ENCODE measurements at places on chromosomes 12 and 14.

GRCh38 chr14:95291859-95292542 is 27.7 kb downstream of the CLMN start:
- DNase-seq: no peak

GRCh38 chr12:101552277-101552676 is 42.5 kb upstream of the MYBPC1 start:
- no peak for DNase-seq

GRCh38 chr12:93689076-93689834 is 12.1 kb downstream of the CRADD start:
- no peak for DNase-seq

GRCh38 chr12:1716215-1716862 is 25.5 kb downstream of the ADIPOR2 start:
- DNase-seq: no peak

DNA sequence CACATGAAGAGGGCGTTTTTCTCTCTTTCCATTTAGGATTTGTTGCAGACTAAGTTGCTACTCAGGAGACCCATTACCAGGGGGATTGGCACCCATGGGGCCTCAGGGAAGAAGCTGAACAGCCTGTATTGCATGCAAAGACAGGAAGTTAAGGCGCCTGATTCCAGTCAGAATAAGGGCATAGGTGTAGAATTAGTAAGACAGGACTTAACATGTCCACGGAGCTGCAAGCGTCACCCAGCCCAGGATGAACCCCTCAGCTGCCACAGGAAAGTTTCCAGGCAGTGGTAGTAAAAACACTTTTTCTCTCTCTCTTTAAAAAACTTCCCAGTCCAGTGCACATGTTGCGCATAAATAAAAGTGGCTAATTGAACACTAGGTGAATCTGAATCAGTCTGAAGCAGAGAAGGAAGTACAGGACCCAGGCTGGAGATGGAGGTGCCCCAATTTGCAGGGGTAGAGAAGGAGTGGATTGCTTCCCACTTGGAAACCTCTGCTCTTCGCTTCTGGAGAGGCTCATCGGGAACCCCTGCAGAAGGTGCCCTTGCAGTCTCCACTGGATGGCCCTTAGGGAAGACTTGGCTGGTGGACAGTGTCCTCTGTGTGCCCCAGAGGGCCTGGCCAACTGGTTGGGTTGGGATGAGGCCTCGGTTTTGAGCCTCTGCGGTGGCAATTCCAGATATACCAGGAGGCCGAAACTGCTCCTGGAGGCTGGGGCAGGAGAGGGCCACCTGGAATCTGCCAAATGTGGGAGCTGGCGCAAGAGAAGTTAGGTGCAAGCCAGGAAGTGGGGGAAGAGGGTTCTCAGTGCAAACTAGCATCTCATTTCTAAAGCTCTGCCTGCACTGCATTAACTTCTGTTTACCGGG is 10.7 kb upstream of the TBX3 start:
- no peak for DNase-seq

GRCh38 chr12:11653215-11653753 is 3.8 kb downstream of the ETV6 start:
- DNase-seq: peak; percentile 45

GRCh38 chr14:24609655-24610344 is at the start of gene GZMH:
TSS of gene GZMH (minus strand) at chr14:24609685. CDS start at chr14:24609613, 72 bp downstream.
- DNase-seq: no peak

DNA sequence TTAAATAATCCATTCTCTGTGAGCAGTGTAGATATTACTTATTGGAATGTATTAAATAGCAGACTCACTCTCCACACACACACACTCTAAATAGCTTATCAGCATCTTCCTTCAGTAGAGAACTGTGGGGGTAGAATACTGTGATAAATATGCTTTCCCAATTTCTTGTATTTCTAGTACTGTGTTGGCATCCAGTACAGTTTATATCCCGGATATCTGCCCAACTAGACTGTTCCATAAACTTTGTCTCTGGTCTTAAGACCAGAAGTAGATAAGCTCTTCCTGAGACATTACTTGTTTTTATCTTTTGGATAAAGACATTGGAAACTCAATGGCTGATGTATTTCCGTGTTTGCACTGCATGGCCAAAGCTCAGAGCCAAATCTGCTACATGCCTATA is 136.2 kb upstream of the PDZRN4 start:
- no peak for DNase-seq

- no peak for DNase-seq
Observed at GRCh38 chr12:31232361-31232965, 93.5 kb downstream of the SINHCAF start.

DNA sequence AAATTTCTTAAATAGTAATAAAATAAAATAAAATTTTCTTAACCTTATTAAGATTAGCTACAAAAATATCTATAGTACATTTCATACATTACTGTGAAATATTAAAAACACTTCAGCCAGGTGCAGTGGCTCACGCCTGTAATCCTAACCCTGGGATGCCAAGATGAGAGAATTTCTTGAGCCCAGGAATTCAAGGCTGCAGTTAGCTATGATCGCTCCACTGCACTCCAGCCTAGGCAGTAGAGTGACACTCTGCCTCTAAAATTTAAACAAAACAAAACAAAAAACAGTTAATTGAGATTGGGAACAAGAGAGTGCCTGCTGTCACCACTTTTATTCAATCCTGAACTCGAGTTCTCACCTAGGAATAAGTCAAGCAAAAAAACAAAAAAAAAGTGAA is 95.0 kb upstream of the CPNE8 start:
- DNase-seq: no peak

GRCh38 chr14:31886156-31886835 is 190.8 kb upstream of the ARHGAP5 start:
- DNase-seq: no peak

DNA sequence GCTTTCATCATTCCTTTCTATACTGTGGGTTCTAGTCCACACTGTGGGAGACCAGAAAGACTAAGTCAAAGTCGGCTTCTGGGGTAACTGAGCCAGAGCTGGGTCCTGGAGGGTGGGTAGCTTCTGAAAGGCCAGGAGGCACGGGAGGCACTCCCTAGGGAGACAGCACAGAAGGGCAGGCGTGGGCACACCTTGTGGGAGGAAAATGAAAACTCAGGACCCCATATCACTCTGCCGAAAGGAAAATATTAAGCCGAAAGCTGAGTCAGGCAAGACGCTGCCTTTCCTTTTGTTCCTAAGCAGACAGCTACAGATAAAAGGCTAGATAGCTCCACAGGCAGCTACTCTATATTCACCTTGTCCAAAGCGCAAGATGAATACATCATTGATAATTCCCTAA is 20.7 kb downstream of the ANO2 start:
- DNase-seq: no peak

DNA sequence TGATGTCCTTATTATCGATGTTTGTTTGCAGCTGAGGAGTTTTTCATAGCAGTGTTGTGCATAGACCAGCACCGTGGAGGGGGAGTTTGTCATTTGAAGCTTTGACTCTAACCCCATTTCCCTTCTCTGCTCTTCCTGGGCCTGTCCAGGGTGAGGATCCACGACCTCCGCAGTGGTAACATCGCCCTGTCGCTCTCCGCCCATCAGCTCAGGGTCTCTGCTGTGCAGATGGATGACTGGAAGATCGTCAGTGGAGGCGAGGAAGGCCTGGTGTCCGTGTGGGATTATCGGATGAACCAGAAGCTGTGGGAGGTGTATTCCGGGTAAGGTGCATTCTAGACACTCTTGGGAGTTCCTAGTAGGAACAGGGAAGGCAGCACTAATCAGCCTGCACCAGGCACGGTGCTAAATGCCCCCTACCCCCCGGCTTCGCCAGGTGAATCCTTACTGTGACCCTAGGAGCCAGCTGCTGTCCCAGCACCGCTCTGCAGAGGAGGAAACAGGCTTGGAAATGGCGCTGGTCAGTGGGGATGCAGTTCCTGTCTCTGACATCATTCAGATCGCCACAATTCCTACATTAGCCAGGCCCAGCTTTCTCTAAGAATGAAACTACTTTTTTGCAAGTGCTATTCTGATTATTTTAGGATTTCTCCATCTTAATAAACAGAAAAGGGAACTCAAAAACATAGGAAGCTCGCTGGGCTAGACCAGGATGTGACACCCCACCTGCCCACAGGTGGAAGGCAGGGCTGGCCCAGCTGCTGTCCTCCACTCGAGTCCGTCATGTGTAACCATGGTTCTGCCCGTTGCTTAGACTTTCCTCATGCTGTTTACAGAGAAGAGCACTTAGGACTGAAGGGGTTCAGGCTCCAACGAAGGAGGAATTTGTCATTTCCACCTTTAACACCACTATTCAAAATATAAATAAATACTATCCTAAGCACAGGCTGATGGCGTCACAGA is 74.9 kb downstream of the TESC start:
- no peak for DNase-seq

DNA sequence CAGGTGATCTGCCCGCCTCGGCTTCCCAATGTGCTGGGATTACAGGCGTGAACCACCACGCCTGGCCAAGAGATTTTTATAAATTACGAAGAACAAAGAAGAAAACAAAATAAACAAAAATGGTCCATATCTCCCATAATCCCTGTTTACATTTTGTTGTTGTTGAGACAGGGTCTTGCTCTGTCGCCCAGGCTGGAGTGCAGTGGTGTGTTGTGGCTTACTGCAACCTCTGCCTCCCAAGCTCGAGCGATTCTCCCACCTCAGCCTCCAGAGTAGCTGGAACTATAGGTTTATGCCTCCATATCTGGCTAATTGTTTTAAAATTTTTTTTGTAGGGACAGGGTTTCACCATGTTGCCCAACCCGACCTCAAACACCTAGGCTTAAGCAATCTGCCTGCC is 156.1 kb downstream of the ZNF664 start:
- DNase-seq: no peak

GRCh38 chr12:66590275-66590985 is 88.4 kb downstream of the GRIP1 start:
- DNase-seq: no peak

GRCh38 chr12:124703856-124704255 is 136.4 kb upstream of the NCOR2 start:
- DNase-seq: no peak

DNA sequence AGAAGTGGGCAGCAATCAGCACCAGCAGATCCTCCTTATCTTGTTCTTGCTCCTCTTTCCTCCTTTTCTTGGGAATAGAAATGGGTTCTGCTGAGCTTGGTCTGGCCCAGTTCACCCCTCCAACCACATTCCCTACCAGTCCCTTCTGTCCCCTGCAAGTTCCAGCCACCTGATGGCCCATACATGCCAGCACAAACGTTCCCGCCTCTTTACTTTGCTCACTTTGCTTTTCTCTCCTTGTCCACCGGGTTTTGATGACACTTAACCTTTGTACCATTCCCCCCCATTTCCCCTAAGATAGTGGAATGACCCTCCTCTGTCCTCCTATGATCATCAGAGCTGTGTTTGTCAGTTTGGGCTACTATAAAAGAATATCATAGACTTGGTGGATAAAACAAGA is 23.4 kb upstream of the EML1 start:
- no peak for DNase-seq

DNA sequence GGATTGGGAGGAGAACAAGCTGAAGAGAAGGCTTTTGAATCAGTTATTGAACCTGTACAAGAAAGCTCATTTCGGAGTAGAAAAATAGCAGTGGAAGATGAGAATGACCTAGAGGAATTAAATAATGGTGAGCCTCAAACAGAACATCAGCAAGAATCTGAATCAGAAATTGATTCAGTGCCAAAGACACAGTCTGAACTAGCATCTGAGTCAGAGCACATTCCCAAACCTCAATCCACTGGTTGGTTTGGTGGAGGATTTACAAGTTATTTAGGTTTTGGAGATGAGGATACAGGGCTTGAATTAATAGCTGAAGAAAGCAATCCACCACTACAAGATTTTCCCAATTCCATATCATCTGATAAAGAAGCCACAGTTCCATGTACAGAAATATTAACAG is 13.5 kb downstream of the MIA2 start:
- DNase-seq: no peak

DNA sequence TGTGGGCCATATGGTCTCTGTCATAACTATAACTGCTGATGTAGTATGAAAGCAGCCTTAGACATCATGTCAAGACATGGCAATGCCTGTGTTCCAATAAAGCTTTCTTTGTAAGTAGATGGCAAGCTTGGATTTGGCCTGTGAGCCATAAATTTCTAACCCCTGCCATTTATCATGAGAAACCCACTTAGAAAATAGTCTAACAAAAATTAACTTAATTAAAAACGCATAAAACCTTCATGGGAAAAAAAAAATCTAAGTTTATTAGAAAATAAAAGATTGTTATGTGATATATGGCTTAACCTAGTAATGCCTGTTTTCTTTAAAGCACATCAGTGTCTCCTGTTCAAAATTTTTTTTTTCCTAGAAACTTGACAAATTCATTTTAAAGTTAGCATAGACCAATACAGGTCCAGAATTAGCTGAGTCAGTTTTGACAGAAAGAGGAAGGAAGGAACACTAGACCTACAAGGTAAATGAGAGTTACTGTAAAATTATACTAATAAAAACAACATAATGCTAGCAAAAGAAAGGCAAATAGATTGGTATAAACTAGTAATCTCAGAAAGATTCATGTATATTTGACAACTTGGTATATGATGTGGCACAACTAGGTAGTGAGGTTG is 68.2 kb downstream of the USP15 start:
- no peak for DNase-seq

DNA sequence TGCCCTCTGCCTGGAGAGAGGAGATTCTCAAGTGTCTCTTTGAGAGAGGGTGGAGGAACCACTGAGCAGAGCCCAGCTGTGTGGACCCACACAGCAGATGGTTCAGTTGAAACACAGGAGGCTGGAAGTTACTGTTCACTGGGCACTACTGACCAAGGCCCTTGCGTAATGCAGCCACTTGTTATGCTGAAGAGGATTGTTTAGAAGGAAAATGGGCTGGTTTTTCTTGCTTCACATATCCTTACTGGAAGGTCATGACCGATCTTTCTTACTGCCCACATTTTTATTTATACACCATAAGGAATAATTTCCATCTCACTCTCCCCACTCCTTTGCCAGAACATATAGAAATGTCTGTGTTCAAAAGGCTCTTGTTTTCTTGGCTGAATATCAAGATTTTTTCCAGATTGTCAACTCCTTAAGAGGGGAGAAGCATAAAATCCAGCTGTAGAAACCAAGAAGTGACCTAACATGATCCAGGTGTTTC is 375.1 kb upstream of the DDHD1 start:
- DNase-seq: no peak

DNA sequence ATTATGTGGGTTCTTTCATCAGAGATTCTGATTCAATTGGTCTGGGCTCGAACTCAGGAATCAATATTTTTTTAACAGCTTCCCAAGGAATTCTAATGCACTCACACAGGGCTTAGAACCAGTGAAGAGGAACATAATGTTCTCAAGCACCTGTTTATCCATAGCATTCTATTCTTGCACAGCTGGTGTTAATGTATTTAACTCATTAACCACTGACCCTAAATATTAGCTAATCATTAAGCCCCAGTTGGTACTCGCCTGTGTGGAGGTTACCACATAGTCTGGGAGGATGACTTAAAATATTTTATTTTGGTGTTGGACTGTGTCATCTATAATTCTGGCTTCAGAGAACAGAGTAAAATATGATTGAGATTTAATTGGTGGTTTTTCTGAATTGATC is 45.3 kb downstream of the LRP6 start:
- DNase-seq: no peak

DNA sequence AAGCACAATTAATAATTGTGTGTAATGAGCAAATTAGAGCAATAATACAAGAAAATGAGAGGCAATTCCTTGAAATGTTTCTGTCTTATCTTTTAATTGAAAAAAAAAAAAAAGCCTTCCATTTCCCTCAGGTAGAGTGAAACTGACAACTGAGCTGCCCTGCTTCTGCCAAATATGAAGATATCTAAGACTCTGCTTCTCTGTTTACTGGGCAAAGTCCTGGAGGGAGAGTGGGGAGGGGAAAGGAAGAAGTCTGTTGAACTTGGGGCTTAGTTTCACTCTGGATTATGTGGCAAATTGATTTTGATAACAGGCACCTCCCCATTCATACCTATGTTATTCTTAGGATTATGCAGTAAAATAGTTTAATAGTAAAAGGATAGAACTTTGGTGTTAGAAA is 364.9 kb downstream of the NRXN3 start:
- DNase-seq: no peak
